EL (cell line): ENCODE measurements at places on chromosomes 4 and X.

DNA sequence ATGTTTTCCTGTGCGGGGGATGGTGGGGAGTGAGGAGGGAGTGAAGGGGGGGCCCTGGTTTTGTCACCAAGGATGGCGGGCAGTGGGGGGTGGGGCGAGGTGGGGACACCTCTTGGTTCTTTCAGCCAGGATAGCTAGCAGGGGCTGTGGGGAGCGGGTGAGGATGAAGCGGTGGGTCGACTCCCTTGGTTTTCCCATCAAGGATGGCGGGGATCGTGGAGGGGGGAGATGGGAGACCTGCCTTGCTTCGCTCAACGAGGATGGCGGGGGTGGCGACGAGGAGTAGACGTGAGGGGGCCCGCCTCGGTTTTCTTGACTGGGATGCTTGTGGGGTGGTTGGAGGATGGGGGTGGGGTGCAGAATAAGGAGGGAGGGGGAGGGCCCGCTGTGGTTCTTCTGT lies 643 bp downstream of the FHL1 start:
- no peak for DNase-seq

DNA sequence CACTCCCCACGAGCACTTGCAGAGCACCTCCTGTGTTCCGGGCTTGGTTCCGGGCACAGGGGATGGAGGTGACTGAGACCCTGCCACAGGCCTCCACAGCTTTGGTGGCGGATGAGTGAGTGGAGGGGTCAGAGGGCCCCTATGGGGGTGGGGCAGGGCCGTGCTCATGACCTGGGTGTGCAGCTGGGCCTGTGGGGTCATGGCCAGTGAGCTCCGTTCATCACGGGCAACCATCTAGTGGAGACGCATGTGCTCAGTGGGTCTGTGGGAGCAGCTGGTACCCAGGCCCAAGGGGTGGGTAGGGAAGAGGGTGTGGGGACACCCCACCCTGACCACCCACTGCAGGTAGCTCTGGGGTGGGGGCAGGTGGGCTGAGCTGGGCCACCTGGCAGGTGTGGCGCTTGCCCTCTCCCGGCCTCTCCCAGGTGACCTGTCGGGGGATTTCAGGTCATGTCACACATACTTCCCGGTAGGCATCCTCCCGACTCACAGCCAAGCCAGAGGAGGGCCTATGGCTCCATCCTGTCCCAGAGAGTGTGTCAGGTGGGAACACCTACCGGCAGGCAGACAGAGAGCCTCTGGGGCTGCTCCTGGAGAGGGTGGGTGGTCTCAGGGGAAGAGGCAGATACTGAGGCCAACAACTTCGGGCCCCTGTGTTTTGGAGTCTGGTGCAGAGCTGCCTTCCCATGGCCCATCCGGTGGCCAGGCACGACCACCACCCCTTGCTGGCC lies 3.6 kb downstream of the PSAPL1 start:
- no peak for DNase-seq

- DNase-seq: peak; percentile 97
Observed at GRCh38 chr4:121668368-121669162, 28.2 kb downstream of the ANXA5 start.

DNA sequence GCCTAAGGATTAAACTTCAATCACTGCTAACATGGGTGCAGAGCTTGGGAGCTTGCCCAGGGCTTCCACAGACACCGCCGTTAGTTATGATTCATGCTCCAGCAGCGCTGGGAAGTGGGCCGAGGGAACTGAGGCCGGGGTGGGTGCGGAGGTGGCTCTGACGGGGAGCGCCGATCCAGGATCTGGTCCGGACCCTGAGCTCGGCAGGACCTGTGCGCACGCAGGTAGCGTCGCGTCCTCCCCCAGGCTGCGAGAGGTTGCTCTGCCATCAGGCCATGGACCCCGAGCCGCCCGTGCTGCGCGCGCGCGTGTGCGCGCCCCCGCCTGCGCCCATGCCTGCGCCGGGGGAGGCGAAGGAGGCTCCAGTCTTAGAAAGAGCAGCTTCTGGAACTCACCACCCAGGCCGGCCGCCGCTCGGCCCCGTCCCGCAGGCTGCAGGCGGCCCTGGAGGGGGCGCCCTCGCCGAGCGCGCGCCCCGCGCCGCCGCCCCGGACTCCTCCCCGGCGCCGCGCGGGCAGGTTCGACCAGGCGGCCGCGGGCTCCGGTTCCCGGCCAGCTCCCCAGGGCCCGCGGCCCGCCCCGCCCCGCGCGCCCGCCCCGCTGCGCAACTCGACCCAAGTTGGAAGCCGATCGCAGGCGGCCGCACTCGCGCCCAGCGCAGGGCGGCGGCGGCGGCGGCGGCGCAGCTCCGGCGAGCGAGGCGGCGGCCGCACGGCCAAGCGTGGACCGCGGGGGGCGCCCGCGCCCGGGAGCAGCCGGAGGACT lies 732 bp upstream of the ADRA2C start:
- peak; percentile 68 for DNase-seq

DNA sequence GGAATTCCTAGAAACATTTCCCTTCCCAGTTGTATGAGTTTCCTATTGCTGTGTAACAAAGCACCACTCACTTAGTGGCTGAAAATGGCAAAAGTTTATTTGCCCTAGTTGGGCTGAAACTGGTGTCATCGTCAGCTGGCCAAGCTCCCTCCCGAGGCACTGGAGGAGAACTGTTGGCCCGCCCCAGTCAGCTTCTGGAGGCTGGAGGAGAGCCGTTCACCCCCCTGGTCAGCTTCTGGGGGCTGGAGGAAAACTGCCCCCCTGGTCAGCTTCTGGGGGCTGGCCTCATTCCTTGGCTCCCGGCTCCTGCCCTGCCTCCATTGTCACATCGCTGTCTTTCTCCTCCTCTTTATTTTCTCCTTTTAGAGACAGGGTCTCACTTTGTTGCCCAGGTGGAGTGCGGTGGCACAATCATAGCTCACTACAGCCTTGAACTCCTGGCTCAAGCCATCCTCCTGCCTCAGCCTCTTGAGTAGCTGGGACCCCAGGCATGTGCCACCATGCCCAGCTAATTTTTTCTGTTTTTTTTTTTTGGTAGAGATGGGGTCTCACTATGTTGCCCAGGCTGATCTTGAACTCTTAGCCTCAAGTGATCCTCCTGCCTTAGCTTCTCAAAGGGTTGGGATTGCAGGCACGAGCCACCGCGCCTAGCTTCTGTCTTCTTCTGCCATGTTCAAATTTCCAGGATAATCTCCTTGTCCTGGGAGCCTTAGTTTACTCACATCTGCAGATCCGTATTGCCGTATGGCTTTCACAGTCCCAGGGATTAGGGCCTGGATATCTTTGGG lies 3.2 kb downstream of the RGS12 start:
- DNase-seq: no peak

DNA sequence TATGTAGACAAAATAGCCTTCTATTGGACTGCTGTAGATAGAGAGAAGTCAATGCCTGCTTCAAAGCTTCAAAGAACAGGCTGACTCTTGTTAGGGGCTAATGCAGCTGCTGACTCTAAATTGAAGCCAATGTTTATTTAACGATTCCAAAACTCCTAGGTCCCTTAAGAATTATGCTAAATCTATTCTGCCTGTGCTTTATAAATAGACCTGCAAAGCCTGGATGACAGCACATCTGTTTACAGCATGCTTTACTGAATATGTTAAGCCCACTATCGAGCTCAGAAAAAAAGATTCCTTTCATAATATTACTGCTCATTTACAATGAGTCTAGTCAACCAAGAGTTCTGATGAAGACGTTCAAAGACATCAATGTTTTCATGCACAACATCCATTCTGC lies 54.8 kb upstream of the RBMXL3 start:
- DNase-seq: no peak

DNA sequence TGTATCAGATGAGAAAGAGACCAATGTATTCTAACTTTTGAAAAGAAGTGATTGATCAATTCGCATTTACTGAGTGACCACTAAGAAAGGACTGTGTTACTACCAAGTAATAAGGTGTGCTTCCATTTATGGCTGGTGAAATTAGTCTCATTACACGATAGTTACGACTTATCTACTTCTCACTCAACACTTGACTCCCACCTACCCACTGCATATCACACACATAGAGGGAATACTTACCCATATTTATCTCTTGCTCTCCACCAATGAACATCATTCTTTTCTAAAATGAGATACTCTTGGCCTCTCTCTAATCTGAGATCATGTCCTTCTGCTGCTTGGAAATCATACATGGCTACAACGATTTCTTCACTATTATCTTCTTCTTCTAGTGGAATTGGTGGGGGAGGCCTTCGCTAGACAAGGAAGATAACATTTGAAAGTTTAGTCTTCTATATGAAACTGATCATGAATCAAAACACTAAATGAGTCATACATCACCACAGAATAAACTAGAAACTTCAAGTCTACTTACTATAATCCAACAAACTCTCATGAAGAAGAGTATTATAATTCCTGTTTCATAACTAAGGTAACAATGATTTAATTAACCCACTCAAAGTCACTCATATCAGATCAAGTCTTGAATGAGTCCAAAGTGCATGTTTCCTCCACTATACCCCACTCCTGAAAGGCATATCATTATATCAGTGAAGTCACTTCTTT lies 33.7 kb upstream of the TXK start:
- no peak for DNase-seq

DNA sequence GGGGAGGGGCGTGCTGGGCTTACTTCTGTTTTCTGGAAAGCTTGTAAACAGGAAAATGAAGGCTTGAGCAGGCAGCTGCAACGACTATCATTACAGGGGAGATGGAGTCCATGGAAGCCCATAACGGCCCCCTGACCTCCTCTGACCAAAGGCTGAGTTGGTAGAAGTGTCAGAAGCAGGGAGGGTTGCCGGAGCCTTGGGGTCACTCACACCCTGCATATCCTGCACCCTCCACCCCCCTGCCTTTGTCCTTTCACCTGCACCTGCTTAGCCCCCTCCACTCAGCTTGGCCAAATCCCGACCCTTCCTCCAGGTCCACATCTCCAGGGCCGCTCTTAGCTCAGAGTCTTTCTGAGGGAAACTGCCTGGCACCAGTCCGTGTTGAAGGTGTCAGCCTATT lies 12.5 kb upstream of the MSX1 start:
- DNase-seq: no peak

- DNase-seq: peak; percentile 44
Observed at GRCh38 chr4:177555007-177555574, 112.9 kb upstream of the AGA start.

- no peak for DNase-seq
Observed at GRCh38 chr4:82708982-82709381, 89.6 kb downstream of the SCD5 start.

- DNase-seq: peak; percentile 87
Observed at GRCh38 chr4:147361726-147362125, 119.2 kb upstream of the EDNRA start.

GRCh38 chr4:109944591-109944990 lies 31.9 kb downstream of the EGF start:
- DNase-seq: no peak

GRCh38 chr4:147578051-147578476 lies 39.1 kb upstream of the TMEM184C start:
- DNase-seq: peak; percentile 98

DNA sequence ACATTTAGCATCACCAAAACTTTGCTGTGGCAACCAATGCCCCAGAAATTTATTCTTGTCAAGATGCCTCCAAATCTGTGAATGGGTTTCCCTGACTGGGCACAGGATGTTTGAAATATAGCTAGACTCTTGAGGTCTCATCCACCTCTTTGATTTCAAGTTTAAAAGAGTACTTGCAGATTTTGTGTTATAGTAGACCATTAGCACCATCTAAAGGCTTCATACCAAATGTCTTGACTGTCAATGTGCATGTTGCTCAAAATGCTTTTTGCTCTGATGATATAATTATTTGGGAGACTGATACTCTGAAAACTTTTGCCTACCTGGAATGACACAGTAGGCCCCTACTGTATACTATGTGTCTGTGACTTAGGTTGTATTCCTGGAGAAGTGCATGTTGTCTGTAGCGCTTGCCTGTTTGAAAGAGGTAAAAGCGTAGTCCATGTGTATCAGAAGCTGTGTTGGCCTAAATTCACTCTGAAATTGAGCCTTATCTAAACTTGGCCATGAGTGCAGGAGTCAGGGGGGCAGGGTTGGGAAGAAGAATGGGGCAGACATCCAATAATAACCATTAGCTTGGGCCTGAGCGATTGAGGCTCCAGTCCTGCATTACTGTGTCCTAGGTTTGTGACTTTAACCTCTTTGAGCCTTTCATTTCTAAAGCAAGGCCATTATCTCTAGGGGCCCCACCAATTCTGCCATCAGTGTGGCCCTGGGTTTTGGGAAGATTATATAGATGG lies 33.8 kb downstream of the NDP start:
- no peak for DNase-seq

DNA sequence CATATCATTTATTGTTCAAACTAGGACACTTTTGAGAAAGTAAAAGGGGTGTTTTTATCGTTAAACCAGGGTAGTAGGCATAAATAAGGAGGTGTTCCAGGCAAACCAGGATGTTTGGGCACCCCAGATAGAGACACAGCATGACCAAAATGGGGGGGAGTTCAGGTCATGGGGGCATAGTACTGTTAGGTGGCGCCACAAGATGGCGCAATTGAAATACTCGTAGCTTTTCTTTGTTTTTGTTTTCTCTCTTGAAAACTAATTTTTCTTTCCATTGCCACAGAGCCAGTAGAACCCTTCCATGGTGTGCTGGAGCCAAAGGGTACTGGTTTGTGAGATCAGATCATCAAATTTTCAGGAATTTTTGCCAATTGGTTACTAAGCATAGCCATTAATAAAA lies 283.4 kb downstream of the BCOR start:
- DNase-seq: peak; percentile 31

- no peak for DNase-seq
Observed at GRCh38 chr4:31094474-31094873, 374.3 kb downstream of the PCDH7 start.
